Stimulated activated CD8-positive, alpha-beta memory T cell treated with anti-CD3 and anti-CD28 coated beads, Interleukin-2, amount 100 ng/mL, for 1 hour (primary cell): ENCODE measurements at places on chromosomes 13 and 19.

- DNase-seq: no peak
These were observed 482 bp downstream of the ARHGAP45 start for GRCh38 chr19:1067341-1067957.

DNA sequence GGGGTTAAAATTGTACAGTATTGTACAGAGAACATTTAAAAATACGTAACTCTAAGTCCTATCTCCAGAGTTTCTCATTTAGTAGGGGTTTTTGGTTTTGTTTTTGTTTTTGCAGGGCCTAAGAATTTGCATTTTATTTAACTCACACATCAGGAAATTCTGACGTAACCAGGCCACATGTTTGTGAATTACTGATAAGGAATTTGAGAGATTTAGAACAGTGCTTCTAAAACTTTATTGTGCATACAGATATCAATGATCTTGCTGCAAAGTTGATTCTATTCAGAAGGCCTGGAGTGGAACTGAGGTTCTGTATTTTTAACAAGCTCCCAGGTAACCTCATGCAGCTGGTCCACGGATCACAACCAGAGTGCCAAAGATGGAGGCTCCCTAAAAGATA, 49.3 kb downstream of the LIG4 start:
- DNase-seq: no peak

DNA sequence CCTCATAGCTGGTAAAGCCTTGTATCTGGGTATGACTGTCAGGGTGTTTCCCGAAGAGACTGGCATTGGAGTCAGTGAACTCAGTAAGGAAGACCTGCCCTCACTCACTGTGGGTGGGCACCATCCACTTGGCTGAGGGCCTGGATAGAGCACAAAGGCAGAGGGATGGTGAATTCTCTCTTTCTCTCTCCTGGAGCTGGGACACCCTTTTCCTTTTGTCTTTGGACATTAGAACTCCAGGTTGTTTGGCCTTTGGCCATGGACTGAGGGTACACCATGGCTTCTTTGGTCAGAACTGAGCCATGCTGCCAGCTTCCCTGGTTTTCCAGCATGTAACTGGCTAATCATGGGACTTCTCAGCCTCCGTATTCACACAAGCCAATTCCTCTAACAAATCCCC, 4.6 kb upstream of the CEACAM1 start:
- DNase-seq: no peak

- DNase-seq: peak; percentile 99
These were observed at the start of gene FZR1 for GRCh38 chr19:3505598-3506383. Gene FZR1, plus strand, starts transcription at chr19:3506311. Its CDS starts 16,679 bp downstream, at chr19:3522990.

DNA sequence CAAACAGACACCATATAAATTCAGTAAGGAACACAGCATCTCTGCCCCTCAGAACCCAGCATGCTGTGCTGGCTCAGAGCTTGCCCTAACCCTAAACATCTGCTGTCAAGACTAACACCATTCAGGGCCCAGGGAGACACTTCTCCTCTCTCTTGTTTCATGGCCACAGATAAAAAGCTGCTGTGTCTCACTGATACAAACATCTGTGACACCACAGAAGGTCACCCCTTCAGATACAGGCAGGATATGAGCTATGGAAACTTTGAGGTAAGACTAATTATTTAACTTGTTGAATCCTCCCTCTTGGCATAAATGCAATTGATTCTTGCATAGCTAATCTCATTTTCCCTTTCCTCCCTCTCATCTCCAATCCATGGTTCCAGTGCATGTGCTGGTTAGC, 61.6 kb upstream of the GPR12 start:
- DNase-seq: no peak

- no peak for DNase-seq
These were observed 37.4 kb downstream of the TMEM255B start for GRCh38 chr13:113796211-113796963.

DNA sequence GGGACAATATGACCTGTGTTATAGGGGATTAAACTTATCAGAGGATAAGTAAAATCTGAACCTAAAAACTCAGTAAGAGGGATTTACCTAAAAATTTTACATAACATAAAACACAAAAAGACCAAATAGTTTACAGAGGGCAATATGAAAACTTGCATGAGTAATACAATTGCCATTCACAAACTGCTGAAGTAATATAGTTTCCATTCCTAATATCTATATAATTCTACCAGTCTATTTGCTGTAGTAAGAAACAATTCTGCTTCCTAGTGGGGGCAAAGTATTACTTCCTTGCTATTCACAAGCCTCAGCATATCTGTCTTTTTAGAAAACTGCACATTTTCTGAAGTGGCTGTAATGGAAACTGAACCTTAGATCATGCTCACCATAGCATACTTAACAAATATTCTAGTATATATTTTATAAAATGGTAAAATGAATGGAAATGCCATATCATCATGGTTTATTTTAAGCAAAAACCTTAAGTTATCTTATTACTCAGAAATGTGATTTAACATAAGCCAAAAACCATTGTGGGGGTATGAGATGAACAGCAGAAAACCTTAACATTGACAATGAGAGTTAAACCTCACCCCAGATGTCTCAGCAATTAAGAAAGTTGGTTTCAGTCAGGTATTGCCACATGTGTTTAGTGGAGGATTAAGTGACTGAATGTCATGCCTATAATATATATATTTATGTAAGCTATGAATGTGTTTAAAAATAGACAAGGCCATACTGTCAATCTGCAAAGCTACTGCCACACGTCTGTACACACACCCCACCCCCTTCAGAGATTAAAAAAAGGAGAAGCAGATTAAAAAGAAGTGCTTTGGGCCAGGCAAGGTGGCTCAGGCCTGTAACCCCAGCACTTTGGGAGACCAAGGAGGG, 136.8 kb downstream of the MIPEP start:
- DNase-seq: no peak

DNA sequence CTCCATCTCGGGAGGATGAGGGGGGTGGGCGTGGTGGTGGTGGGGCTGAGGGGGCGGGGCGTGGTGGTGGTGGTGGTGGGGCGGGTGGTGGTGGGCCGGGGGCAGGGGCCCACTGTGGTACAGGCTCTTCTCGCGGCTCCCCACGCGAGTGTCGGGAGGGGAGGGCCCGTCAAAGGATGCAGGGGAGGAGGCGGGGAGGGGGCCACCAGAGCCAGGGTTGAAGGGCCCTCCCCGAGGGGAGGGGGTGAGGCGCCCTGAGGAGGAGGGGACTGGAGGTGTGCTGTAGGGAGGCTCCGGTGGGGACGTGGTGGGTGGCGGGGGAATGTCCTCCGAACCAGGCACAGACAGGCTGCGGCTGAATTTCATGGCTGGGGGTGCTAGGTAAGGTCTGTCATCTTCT, 19.6 kb downstream of the C19orf81 start:
- no peak for DNase-seq

- no peak for DNase-seq
These were observed 116.7 kb downstream of the TNFRSF19 start for GRCh38 chr13:23686948-23687347.
